MG63 (cell line): ENCODE measurements at places on chromosomes 4 and X.

- DNase-seq, result no peak
These were observed 57.5 kb upstream of the C1QTNF7 start for GRCh38 chr4:15370296-15370695.

GRCh38 chrX:22686138-22686541 lies 313.6 kb upstream of the DDX53 start:
- peak; percentile 76 for DNase-seq

- peak; percentile 64 for DNase-seq
These were observed 27.9 kb upstream of the TMSB4X start for GRCh38 chrX:12946838-12947544.

DNA sequence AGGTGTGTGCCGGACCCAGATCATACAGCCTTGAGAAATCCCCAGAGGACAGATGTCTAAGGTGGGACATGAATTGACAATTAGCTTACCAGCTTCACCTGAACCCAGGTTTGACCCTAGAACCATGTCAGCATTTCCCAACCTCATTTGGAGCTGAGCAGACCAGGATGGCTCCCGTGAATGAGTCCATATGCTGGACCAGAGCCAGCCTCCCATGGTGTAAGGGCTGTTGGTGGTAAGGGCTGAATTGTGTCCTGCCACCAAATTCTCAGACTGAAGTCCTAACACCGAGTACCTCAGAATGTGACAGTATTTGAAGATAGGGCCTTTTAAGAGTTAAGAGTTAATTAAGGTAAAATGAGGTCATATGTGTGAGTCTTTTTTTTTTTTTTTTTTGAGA lies 88.3 kb downstream of the SLC34A2 start:
- DNase-seq, result no peak

DNA sequence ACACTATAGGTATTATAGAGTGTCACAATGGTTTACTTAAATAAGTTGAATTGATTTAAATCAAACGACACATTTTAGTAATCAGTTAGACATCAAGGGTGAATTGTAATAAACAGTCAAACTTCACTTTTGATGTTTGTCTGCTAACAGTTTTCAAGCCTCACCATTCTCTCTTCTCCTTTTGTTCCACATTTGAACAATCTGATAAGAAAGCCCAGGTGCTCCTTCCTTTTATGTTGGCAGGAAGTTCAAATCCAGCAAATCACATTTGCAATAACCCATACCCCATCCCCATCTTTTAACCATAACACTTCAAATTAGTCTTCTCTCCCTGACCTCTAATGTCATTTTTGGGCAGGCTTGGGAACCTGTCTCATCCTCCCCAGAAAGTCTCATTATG lies 63.4 kb upstream of the GC start:
- no peak for DNase-seq
